ENCODE measurements at places on chromosomes 2 and 18.

DNA sequence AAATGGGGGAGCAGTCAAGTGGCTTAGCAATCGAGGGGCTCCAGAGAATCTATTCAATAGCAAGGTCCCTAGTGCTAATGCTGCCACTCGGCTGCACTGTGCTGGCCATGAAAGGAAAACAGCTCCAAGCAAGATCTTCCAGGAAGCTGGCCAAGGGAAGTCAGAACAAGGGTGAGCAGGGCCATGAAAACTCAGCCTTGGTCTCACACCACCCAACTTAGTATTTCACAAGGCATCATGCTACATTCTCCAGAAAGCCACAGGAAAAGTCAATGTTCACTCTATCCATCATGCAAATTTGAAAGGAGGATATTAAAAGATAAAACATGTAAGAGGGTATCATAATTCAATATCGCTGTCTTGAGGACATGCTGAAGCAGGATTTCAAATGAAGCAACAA, 35.7 kb downstream of the NRP2 start:
- no peak for DNase-seq

DNA sequence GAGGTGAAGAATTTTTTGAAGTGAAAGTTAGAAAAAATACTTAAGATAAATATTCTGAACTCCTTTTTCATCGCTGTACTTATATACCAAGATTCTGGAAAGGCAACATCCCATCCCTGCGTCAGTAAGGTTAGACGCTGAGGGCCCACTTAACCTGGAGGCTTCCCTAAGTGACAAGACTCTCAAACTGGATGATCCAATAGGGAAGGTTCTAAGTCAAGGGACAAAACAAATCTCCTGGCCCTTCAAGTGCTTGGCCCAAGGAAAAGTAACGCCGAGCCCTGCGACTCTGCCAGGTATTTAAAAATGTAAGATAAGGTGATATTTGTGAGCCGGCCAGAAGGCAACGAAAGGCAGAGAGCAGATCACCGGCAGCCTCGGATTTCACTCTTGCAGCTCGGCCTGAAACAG, 1.3 kb downstream of the STK39 start:
- DNase-seq, result no peak

DNA sequence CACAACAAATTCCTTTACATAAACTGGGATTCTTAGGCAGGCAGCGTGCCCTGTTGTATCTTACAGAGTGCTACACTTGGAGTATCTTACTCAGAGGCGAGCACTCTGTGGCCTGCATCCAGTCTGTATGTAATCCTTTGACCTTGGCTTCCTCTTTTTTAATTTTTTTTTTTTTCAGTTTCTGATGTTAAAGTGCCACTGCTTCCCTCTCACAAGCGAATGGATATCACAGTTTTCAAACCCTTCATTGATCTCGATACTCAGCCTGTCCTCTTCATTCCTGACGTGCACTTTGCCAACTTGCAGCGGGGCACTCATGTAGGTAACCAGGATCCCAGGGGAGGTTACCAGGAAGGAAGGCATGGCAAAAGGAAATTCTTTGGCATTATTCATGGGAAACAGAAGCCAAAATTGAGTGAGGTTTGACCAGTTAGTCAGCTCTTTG, 40.4 kb downstream of the GRHL1 start:
- no peak for DNase-seq

GRCh38 chr18:45197526-45197970, 417.7 kb upstream of the SLC14A2 start:
- no peak for DNase-seq

DNA sequence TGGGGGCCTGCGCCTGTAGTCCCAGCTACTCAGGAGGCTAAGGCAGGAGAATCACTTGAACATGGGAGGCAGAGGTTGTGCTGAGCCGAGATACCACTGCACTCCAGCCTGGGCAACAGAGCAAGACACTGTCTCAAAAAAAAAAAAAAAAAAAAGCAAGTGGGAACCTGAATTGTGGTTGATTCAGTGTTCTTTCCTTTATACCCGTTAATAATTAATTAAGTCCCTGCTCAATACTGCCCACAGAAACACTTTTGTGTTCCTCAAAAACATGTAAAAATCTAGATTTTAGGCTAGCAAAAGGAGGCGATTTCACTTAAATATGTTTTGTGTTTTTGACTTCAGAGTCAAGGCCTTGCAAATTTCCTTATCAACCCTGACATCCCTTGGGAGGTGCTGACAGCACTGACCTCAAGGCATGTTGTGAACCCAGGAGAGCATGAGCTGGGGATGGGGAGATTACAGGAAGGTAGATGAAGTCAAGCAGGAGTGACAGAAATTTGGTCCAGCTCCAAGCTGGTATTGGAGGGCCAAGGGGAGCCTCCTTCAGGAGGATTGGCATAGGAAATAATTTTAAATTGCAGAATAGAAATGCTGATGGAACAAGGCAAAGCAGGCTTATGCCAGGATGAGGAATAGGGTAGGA, 89.0 kb upstream of the PNPT1 start:
- no peak for DNase-seq

- DNase-seq, result no peak
Measured at GRCh38 chr2:73703675-73704074, 33.5 kb downstream of the TPRKB start.

DNA sequence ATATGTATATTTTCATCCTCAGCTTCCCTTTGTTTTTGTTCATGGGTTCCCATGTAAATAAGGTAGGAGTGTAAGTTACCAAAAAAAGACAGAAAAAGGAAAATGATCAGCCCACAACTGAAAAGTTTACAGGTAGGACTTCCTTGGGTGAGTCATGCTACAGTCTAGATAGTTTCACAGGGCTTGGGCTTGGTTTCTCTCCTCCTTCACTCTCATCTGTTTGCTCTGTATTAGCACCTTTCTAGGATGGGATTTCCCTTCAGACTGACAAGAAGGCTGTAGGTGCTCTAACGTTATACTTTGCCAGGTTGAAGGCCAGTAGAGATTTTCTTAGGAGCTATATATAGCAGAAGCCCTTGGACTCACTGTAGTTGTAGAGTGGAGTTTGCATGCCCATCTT, 57.9 kb downstream of the FAM171B start:
- DNase-seq, result no peak

- no peak for DNase-seq
Measured at GRCh38 chr18:23819001-23819400, 129.7 kb downstream of the LAMA3 start.

DNA sequence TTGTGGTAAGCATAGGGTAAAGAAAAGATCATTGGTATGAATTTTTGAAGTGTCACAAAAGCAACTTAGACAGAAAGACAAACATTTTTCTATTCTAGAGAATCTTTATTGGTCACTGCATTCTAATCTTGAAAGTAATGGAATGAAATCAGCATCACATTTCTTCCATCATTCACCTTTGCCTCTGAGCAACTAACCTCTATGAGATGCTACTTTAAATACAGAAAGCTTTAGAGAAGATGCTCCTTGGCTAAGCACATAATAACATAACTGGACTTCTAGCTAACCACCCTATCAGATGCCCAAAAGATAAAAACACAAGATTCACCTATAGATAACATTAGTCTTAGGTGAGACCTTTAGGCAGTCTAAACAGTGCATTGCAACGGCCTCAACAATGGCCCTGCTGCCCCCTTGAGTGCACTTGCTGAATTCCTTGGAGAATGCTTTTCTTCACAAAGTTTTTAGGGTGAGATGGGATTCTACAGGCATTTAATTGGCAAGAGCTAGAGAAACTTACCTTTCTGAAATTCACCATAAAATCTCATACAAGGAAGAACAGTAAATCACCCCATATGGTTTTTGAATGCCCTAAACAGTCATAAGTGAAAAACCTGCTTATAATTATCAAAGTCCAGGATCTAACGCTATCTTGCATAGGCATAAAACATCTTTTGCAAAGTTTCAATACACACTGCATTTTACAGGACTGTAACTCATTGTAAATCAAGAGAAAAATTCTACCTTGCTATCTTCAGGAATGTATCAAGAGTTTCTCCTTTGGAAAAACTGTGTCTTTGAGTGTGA, 791.3 kb upstream of the CHAC2 start:
- DNase-seq, result no peak

- no peak for DNase-seq
Measured at GRCh38 chr2:42964439-42965083, 172.2 kb upstream of the HAAO start.

DNA sequence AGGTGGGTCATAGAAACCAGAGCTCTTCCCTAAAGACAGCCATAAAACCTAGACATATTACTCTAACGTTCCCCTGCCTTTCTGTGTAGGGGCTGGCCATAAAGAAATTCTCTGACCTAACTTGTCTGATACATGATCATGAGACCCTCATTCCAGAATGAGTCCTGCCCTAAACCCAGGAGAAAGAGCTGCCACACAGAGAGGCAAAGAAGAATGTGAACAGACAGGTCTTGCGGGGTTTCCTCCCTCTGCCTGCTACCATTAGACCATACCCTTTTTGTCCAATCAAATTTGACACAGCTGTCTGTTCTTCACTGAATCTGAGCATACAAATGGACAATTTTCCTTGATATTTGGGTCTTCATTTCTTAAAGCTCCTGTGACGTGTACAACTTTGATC, 198.8 kb upstream of the LHCGR start:
- DNase-seq, result no peak

GRCh38 chr18:75213611-75214331, 3.2 kb downstream of the TSHZ1 start:
- DNase-seq, result no peak

GRCh38 chr2:55236992-55237543, 4.6 kb downstream of the RPS27A start:
- DNase-seq, result no peak

- no peak for DNase-seq
Measured at GRCh38 chr18:35835366-35835765, 137.1 kb upstream of the RMP24 start.

DNA sequence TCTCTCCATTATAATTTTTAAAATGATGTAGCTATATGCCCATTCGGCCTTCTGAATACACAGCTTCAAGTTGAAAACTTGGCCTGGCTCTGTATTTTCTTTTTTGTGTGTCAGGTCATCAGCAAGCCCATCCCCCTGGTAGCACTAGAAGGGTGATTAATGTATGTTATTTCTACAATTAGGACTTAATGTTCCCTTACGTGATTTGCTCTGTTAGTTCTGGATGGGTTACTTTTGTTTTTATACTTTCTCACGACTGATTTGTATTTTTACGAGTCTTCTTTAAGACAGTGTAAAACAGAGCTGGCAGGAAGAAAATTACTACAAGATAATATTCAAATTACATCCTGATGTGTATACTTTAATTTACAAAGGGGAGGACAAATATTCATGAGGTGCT, 88.4 kb upstream of the RGPD4 start:
- no peak for DNase-seq

DNA sequence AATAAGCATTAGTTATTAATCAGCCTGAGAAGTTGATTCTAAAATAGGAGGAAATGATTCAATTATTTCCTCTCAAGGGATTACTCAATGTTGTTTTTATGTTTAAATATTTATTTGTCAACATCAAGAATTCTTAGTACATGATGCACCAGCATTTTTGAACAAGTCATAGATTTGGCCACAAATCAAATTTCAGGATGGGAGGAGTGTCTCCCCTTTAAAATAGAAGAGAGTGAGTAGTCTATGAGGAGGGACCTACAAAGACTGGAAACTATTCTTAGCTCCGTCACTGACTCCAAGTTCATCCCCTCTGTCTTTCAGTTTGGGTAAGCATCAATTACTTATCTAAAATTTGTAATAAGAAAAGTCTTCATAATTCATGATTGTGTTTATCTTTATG, 18.6 kb upstream of the IL18R1 start:
- no peak for DNase-seq

DNA sequence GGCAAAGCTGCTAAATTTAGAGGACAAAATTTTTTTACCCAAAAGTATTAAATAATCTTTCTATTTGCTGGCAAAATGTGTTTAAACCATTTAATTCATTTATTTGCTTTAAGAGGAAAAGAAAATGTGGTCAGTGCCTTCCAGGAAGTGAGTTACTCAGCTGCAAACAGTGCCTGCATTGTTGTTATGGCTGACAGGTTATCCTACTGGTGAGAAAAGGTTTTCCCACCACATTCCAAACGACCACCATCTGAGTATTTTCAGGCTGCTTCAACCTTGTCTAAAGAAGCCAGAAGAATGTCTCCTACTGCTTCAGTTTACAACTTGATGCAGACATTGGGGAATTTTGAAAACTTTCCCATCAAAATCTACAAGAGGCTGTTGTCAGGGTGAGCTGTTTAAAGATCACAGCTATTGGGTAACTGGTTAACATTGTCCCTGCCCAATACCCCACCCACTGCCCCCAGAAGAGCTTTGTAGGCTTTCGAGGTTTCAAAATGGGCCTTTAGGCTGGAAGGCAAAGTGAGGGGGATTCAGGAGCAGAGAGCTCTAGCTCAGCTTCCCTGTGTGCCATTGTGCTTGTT, 461.3 kb upstream of the FANCL start:
- DNase-seq, result no peak

DNA sequence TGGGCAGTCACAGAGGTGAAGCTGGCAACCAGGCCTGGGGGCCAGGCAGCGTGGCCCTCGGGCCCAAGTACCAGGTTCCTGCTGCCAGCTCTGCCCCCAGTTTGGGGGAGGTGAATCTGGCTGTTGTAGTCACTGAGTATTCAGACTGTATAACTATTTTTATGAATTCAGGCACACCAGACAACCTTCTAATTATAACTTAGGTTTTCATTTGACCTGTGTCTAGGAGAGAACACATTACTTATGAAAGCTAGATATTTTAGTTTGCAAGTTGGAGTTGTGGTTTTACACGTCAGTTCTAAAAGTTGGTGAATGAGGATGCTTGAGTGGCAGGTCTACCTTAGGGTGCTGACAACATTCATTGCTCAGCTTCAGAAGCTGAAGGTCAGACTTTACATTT, 71.7 kb downstream of the LIMS1 start:
- DNase-seq, result no peak

- DNase-seq, result no peak
Measured at GRCh38 chr2:69017835-69018234, 4.9 kb downstream of the ANTXR1 start.

- DNase-seq, result no peak
Measured at GRCh38 chr2:70454936-70455544, 98.6 kb downstream of the TGFA start.

DNA sequence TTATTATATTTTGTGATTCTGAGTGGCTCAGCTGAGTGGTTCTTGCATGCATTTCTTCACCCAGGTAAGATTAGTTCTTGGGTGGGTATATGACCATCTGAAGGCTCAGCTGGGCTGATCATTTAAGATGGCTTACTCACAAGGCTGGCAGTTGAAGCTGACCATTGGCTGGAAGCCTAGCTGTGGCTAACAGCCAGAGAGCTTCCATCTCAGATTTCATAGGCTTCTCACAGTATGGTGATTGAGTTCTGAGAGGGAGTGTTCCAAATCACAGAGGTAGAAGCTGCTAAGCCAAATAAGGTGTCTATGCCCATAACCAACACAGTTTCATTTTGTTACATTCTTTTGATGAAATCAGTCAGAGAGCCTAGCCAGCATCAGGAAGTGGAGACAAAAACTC, 117.4 kb upstream of the RPRM start:
- DNase-seq, result no peak

- no peak for DNase-seq
Measured at GRCh38 chr2:28172114-28172898, 220.4 kb upstream of the FOSL2 start.

- DNase-seq, result no peak
Measured at GRCh38 chr18:14940735-14941134, 192.8 kb downstream of the ANKRD30B start.

Measured in stimulated activated CD8-positive, alpha-beta memory T cell treated with anti-CD3 and anti-CD28 coated beads, Interleukin-2, amount 100 ng/mL, for 48 hours (primary cell).